ENCODE measurements at places on chromosomes 2 and 18.

GRCh38 chr2:45330108-45330507, 281.0 kb downstream of the SRBD1 start:
- no peak for DNase-seq

DNA sequence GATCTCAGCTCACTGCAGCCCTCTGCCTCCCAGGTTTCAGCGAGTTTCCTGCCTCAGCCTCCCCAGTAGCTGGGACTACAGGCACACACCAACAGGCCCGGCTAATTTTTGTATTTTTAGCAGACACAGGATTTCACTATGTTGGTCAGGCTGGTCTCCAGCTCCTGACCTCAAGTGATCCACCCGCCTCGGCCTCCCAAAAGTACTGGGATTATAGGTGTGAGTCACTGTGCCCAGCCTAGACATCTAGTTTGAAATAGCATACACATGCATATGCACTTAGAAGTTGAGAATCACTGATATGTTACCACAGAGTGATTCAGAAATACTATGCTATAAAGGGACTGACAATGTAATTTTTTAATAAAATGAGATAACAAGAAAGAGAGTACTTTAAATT, 69.8 kb upstream of the CDKL4 start:
- no peak for DNase-seq

GRCh38 chr2:141878016-141878415, 252.8 kb downstream of the LRP1B start:
- DNase-seq, result no peak

DNA sequence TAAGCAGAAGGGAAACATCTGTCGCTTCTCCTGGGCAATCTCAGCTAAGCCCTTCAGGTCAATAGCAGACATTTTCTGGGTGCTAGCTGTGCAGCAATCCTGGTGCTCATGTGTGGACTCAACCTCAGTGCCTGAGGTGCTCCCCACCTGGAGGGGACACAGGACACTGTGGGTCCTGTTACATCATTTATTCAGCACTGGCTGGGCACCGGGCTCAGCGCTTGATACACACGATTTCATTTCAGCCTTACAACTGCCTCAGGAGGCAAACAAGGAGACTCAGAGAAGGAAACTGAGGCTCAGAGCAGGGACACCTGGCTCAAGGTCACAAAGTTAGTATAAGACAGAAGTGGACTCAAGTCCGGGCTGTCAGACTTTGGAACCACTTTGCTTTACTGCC, 46.7 kb downstream of the MARCO start:
- DNase-seq, result no peak

DNA sequence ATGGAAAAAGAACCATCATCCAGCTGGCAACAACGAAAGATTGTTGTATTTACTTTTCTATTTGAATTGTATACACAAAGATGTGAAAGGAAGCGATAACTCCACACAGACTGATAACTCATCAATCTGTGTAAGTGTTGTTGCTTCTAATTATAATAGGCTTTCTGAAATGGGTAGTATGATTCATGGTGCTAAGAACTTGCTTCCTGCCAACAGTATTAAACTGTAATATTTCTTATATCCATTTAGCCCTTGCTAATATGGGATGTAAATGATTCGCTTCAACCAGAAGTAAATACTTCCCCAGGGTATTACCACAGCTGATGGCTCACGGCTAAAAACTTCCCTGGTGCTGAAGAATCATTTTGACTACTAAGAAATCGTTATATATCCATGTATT, 70.2 kb downstream of the TMEM163 start:
- DNase-seq, result no peak

- DNase-seq, result no peak
Observed at GRCh38 chr2:236879416-236879963, 206.2 kb upstream of the COPS8 start.

GRCh38 chr2:48162742-48163141, 256.4 kb upstream of the FBXO11 start:
- no peak for DNase-seq

DNA sequence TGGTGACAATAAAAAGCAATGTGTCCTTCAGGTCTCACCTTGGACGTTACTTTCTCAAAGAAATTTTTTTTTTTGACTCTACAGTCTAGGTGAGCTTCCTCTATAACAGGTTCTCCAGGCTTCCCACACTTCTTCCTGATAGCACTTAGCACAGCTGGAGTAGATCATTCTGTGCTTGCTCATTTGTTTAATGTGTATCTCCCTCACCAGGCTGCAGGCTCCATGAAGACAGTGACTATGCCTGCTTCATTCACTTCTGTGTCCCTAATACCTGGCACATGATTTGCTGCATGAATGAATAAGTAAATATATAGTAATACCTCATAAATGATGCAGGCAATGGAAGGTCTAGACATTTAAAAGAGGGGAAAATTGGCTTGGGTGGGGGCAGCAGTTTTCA, 109.9 kb upstream of the CD302 start:
- no peak for DNase-seq

DNA sequence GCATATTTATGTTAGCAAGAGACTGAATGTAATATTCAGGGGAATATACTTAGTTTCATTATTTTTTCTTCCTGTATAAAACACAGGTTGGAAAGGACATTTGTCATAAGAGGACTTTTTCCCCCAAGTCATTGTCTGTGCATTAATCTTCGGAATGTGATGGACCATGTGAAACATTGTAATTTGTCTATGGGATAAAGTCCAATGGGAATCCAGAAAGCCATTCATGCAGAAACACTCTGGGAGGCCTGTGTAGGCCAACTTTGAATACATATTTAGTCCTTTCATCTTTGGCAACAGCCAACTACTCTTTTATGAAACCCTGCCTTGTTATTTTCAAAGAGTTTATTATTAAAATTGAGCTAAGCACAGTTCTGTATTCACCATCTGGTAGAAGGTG, 386.4 kb downstream of the PIK3C3 start:
- no peak for DNase-seq

DNA sequence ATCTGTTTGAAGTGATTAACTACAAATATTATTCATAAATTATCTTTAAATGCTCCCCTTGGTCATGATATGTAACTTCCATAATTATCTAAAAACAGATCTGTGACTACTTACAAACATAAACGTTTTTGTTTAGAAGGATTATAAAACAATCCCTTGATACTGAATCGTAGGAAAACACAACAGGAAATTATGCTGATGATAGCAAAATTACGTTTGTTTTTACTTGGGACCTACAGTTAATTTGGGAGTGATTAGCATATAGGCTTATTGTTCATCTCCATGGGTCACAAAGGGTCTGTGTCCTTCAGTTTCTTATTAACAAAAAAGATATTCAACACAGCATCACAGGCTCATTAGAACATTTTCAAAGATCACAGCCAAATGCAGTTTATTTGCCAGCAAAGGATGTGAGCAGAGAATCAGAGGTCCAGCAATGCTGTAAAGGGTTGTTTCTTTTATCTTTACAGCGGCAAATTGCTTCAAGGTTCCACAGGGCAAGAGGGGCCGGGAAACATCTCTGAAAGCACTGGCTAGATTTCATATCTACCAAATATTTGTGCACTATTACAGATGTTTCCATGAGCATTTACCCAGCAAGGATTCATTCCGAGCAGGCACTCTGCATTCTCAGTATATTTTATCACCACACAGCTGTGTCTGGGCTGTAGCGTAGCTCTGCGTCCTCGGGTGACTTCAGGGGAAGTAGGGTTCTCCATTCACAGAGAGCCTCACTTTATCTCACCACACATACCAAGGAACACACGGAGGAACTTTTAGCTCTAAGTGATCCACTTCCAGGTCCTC, 4.1 kb downstream of the CCDC195 start:
- no peak for DNase-seq

DNA sequence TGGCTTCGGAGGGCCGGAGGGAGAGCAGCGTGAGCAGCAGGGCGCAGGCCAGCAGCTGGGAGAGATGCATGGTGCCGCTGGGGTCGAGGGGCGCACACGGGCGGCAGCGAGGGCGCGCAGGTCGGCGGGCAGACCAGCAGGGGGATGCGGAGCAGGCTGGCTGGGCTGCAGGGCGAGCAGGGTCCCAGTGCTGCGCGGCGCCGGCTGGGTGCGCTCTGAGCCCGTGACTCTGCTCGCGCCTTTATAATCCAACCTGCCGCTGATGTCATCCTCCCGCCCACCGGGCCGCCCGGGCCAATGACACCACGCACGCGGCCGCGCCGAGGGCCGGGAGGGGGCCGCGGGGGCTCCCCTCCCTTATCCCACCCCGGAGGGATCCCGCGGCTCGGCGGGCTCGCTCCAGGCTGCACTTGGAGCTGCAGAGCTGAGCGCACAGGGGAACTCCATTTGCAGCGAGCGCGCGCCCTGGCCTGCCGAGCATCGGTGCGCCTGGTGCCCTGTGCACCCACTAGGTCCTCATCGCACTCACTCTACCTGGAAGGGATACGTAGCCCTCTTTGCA, at the start of gene NPPC:
Gene NPPC, minus strand, starts transcription at position 217 of the 562 bp plus-strand sequence. Its CDS starts 147 bp downstream, at position 70.
- DNase-seq, result peak; percentile 75

DNA sequence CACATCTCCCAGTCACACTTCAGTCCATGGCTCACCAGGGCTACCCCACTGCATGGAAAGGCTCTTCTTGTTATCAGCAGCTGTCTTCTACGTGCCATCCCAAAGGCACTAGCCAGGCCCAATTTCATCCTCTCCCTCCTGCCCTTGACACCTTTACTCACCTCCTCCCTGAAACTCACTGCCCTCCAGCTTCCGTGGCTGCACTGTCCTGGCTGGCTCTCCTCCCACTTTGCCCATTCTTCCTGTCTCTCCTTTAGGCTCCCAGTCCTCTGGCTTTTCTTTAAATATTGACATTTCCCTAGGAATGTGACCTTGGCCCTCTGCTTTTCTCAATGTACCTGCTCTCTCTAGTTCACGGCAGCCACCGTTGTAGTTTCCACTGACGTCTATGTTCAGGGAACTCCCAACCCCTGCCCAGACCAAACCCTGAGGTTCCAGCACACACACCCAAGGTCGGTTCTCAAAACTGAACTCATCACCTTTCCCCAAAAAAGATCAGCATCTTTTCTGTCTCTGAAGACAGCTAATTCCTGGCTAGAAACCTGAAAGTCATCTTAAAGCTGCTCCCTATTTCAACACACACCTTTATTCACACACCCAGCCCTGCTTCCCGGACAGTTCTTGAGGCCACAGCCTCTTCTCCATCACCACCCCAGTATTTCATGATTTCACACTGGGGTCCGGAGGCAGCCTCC, 36.7 kb downstream of the WDFY1 start:
- DNase-seq, result no peak

GRCh38 chr2:10161961-10162441, 39.5 kb downstream of the RRM2 start:
- no peak for DNase-seq

DNA sequence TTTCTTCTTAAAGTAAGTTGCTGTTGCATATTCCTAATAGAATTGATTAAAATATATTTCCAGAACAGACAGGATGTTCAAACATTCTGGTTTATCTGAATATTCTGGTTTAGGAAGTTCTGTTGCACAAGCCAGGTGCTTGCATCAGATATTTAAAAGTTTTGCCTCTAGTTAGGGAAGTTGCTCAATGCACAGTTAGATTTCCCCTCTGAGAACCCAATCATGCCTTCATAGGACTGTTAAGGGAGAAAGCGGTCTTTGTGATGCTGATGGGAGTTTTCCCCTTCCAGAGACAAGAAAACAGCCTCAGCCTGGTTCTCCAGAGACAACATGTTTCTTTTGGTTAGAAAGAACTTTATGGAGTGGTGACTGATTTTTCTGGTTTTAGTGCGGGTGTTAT, 65.6 kb upstream of the REV1 start:
- DNase-seq, result no peak

DNA sequence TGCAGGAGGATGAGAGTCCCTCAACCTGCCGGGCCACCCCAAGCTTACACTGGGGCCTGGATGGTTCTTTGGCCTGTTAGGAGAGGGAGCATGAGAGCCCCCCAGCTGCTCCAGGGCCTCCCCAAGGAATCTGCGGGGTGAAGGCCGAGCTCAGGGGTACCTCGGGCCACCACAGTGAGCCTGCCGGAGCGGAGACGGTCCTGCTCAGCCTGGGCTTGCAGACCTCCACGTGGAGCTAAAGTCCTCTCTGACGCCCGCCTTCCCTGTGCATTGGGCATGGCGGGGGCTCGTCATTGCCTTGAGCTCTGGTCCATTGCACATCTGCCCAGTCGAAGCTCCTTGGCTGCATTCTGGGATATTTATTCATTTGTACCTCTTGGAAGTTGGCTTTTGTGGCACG, 62.7 kb downstream of the ASB1 start:
- no peak for DNase-seq

GRCh38 chr2:45778720-45779171, 127.3 kb downstream of the PRKCE start:
- DNase-seq, result peak; percentile 73

GRCh38 chr18:29154196-29154757, 977.3 kb upstream of the CDH2 start:
- DNase-seq, result no peak

- DNase-seq, result no peak
Observed at GRCh38 chr2:38125842-38126241, 49.9 kb upstream of the CYP1B1 start.

DNA sequence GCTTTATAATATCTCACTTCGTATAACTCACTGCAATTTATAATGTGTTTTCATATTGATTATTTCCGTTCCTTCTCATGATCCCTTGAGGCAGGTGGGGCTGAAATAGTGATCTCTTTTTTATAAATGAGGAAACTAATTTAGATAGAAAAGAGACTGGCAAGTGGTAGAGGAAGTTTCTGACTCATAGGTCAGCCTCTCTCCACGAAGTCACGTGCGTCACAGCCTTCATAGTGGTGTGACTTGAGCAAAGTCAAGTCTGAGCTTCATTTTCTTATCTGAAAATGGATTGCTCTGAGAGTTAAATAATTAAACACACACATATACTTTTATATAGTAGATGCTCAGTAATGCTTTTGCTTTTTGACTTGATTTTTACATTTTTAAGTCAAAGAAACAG, 19.9 kb downstream of the ABCG5 start:
- no peak for DNase-seq

DNA sequence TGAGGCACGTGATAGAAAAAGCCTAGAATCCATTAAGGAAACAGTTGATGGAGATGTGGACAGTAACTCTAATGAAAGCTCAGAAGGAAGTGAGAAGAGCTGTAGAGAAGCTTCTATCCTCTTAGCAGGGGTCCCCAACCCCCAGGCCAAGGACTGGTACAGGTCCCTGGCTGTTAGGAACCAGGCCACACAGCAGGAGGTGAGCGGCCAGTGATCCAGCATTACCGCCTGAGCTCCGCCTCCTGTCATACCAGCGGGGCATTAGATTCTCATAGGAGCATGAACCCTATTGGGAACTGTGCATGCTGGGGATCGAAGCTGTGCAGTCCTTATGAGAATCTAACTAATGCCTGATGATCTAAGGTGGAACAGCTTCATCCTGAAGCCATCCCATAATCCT, 8.7 kb upstream of the IMP4 start:
- no peak for DNase-seq

- DNase-seq, result no peak
Observed at GRCh38 chr2:40886655-40887054, 434.8 kb upstream of the SLC8A1 start.

Data from activated CD8-positive, alpha-beta memory T cell treated with anti-CD3 and anti-CD28 coated beads, Interleukin-2, amount 50 U/mL, for 4 hours (primary cell).